NCI-H1048 (cell line): ENCODE measurements at places on chromosomes 7 and 10.

DNA sequence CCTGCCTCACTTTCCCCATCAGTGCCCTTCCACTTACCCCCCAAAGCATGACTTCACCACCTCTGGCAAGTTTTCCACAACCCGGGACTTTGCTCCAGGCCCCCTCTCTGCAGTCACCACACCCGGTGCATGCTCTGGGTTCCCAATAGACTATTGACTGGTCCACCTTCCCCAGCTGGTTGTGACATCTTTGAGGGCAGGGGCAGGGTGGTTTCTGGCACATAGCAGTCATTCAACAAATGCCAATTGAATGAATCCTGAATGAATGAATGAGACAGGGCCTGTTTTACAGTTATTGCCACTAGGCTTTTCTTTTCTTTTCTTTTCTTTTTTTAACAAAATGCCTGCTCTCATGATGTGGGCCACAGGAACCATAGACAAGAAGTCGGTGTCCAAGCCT, 28.8 kb upstream of the DOCK1 start:
- no peak for DNase-seq

DNA sequence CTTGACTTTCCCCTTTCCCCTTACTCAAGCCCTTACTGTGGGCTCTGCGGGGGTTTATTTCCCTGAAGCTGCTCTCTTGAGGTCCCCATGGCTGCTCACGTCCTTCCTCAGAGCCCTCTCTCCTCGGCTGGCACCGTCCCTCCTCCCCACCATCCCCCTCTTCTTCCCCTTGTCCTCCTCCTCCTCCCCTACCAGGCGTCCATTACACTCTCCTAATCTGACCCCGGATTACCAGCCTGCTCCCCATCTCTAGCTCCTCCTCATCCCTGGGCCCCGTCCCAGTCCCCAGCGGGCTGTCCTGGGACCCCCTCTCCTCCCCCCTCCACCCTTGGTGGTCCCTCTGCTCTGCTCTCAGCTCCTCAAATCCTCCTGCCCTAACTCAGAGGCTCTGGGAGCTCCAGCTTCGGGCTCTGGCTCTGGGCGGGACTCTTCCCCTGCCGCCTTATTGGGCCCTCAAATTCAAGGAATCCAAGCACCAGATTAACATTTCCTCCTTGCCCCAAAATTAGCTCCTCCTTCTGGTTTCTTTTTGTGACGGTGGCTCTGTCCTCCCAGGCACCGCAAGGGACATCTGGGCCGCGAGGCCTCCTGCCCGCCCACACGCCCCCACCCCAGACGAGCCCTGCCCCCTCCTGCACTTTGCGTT, 48.5 kb upstream of the LEP start:
- no peak for DNase-seq

DNA sequence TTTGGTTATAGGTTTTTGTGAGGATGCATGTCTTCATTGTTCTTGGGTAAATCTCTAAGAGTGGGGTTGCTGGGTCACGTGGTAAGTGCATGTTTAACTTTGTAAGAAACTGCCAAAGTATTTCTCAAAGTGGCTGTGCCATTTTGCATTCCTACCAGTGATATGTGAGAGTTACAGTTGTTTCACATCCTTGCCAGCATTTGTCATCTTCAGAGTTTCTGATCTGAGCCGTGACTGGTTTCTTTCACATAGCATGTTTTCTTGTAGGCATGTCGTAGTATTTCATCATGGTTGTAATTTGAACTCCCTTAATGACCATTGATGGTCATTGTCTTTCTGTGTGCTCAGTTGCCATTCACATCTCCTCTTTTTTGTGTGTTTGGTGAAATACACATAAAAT, 286.0 kb downstream of the RNLS start:
- DNase-seq: no peak

DNA sequence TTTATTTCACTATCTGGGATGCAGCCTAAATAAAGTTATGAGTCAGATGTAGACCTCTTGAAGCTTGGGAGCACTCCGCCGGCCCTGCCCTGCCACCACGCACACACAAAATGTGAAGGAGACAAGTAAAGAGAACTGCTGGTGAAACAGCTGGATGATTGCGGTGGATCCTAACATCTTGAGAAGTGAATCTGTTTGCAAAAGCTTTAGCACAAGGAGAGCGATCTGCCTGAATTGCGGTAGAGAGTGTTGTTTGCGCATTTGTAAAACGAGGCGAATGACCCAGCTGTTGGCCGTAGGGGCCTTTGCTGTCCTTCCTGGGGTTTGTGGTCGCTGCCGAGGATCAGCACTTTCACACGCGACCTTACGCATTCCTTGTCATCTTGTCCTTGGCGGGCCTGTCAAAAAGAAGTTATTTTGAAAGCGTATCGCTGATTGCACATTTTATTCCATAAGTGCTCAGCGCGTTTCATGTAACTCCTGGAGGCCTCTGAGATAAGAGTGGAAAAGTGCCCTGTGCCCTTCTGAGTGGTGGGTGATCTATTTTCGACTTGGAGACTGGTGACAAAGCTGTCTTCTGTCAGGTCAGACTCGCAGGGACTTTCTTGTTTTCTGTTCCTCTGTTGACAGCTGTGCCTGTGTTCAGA, 40.8 kb downstream of the RBM20 start:
- DNase-seq: no peak

GRCh38 chr7:20911081-20911480, 124.4 kb upstream of the SP8 start:
- no peak for DNase-seq

DNA sequence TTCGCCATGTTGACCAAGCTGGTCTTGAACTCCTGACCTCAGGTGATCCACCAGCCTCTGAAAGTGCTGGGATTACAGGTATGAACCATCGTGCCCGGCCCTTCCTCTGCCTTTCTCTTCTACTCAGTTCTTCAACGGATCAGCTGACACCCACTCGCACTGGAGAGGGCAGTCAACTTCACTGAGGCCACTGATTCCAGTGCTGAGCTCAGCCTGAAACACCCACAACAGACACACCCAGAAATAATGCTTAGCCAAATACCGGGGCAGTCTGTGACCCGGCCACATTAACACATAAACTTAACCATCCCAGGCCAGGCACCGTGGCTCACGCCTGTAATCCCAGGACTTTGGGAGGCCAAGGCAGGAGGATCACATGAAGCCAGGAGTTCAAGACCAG, 119.3 kb upstream of the CHST15 start:
- no peak for DNase-seq

DNA sequence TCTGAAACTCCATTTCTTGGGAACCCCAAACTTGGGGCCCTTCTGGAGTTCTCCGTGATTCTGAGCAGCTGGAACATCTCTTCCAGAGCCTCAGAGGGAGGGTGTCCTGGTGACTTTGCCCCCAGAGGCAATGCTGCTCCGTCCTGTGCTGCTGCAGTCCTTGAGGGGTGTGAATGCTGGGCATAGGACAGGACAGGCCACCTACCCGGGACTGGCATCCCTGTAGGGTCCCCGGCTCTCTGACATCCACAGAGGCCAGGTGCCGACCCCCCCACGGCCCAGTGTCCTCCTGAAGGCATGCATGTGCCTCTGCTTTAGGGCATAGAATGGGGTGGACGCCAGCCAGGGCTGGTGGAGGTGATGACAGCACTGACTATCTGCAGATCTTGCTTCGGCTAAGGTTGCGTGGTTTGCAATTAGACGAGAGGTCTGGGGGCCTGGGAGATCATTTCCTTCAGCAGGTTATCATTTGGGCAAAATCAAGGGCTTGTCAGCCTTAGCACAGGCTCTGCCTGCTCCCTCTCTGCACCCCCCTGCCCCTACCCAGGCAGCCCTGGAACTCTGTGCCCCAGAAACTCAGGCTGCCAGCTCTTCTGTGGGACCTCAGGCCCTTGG, 136.9 kb upstream of the GPR26 start:
- DNase-seq: no peak

DNA sequence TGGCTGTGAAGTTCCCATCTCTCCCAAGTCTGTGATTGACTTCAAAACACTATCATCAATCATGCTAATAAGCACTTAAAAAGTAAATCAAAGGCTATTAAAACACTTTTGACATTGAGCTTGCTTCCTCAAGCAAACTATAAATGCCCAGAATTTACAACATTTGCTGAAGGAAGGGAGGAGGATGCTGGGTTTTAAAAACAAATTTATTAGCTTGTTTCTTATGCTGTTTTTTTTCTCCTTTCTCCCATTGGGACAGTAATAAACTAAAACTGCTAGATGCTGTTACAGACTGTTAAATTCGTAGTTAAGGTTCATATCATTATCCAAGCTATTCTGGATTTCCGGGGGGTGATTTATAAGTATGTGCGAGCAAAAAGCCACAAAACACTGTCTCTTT, 250.5 kb downstream of the SORCS1 start:
- DNase-seq: no peak

GRCh38 chr7:19928247-19928646, 154.8 kb upstream of the TMEM196 start:
- DNase-seq: no peak

- DNase-seq: no peak
Observed at GRCh38 chr7:79176859-79177477, 276.5 kb downstream of the MAGI2 start.

DNA sequence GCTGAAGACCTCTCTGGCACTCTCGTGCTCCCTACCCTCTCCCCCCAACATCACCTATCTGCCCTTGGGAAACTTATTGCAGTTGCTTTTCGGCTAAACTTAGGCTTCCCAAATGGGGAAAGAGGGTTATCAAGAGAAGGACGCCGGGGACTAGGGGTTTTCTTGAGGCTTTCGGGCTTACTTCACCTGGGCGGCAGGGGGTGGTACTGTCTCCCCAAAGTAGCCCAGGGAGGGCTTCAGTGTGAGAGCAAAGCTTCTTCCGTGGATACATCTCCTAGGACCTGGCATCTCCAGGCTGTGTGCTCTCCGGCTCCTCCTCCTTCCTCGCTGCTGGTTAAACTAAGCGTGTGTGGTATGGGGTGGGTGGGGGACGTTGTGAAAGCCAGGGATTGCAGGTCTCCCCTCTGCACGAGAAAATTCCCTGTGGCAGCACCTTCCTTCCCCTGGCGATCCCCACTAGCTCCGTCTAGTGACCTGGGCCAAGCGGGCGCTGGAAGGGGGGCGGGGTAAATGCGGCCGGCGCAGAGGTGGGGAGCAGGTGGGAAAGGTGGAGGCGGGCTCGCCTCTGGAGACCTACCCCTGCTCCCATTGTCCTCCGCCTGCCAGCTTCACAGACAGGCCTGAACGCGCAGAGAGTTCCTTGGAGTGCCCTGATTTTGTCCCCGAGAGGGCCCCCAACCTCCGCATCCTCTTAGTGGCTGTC, 1.1 kb downstream of the PLXDC2 start:
- DNase-seq: no peak

DNA sequence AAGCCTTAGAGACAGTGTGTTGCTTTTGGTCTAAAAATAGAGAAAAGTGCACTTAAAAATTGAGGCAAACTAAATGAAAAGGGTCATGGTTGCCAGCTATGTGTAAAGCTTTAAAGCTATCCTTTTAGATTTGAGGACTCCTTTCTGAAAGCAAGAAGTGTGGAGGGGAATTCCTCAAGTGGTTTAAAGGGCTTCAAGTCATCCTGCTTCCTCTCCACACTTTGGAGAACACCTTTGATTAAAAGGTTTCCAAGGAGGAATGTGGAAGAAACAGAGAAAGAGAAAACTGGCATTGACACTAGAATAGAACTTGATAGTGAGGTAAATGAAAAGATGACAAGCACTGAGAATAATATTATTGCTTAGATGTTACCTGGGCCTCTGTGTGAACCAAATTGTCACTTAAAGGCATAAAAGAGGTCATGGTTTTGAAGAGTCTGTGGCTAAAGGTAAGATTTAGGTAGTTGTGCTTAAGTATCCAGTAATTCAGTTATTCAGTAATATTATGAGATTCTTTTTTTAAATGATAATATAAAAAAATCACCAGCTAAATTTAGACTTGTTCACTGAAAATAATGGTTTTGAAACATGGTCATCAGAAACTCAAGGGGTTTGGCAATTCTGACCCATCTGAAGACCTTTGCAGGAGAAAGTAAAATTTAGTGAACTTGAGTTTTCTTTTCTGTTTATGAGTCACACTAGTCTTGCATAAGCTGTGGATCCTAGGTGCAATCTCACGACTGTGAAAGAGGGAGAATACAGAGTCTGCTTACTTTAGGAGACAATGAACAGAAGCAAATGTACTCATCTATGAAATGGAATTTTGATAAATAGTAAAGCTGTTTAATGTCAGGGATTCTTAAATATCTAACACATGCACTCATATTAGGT, 466.0 kb downstream of the KIF20B start:
- DNase-seq: no peak

GRCh38 chr7:132083126-132083525, 493.1 kb downstream of the PLXNA4 start:
- no peak for DNase-seq

DNA sequence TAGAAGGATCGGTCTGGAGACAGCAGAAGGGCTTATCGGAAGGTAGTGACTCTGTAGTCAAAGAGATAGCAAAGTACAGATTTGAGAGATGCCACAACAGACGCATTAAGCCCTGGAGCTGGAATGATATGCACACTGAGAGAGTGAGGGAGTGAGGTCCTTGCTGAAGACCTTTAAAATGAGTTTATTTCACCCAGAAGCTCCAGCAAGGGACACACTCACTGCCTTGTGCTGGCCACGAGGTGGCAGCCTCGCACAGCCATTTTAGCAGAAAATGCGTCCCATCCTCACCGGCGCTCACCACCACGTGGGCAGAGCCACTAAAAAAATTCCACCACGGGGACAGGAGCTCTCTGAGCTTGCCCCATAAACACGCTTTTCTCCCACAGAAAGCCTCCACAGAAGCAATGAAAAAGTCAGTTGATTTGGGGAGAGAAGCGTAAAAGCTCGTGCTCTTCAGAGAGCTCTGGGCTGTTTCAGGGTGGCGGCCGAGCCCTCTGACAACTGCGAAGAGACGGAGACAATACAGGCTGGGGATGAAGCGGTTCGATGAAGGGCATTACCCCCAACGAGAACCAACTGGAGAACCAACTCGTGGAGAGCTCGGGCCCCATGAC, 163.0 kb upstream of the KLF14 start:
- DNase-seq: no peak

DNA sequence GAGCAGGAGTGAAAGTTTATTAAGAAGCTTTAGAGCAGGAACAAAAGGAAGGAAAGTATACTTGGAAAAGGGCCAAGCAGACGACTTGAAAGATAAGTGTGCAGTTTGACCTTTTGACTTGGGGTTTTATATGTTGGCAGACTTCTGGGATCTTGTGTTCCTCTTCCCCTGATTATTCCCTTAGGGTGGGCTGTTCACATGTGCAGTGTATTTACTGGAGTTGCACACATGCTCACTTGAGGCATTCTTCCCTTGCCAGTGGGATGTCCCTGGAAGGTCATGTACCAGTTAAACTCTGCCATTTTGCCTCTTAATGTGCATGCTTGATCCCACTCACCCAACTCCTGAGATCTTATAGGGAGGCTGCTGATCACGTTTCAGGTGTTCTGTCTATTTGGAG, 23.4 kb upstream of the ARHGAP12 start:
- no peak for DNase-seq
